ENCODE measurements at places on chromosomes 6 and 20. TPM values are rescaled to one million over a fixed set of nuclear protein-coding genes. Genes with fewer than 3 reads are reported as not detected.

DNA sequence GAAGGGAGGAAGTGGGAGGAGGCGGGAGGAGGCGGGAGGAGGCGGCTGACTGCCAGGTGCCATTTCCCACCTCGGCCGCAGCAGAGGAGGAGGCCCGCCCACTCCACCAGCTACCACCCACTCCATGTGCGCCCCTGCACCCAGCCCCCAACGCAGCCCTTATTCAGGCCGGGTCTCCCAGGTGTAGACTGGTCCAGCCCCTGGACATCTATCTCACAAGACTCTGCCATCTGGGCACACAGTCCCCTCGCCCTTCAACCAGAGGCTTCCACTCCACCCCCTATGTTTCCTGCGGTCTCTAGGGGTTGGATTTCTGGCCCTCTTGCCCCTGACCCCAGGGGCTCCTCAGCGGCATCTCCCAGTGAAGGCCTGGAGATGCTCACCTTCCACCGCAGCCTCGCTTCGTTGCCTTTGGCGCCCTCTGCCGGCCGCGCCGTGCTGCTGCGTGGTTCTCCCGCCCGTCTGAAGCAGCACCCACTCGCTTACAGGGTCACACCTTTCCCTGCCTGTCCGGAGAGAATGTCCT, 32.6 kb upstream of the FAM83D start:
- peak; percentile 95 for DNase-seq

The OR2B6 gene
- total RNA-seq, result not detected

The SAMD3 gene
- 3.7 TPM for total RNA-seq

DNA sequence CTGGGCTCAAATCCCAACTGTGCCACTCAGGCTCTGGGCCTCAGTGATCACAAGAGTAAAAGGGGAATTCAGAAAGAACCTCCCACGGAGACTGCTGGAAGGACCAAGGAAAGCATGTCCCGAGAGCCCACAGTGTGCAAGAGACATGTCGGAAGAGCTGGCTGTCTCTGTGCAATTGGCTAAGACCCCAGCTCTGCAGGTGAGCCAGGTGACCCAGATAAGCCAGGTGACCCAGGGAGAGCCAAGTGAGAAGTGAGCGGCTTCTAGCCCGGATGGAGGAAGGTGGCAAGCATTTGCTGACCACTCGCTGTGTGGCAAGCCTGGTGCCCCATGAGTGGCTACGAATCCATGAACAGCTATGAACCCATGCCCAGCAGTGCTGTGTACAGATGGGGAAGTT, 59.1 kb downstream of the RIPOR3 start:
- DNase-seq, result no peak

GRCh38 chr6:158775832-158776231, 43.3 kb downstream of the EZR start:
- no peak for DNase-seq

- DNase-seq, result no peak
These were observed 25.5 kb downstream of the MCUR1 start for GRCh38 chr6:13788820-13789219.

The SNAP25 gene
- total RNA-seq, result not detected

The OR2H2 gene
- not detected for total RNA-seq

GRCh38 chr20:23179766-23180403, 93.8 kb upstream of the CD93 start:
- DNase-seq, result no peak

DNA sequence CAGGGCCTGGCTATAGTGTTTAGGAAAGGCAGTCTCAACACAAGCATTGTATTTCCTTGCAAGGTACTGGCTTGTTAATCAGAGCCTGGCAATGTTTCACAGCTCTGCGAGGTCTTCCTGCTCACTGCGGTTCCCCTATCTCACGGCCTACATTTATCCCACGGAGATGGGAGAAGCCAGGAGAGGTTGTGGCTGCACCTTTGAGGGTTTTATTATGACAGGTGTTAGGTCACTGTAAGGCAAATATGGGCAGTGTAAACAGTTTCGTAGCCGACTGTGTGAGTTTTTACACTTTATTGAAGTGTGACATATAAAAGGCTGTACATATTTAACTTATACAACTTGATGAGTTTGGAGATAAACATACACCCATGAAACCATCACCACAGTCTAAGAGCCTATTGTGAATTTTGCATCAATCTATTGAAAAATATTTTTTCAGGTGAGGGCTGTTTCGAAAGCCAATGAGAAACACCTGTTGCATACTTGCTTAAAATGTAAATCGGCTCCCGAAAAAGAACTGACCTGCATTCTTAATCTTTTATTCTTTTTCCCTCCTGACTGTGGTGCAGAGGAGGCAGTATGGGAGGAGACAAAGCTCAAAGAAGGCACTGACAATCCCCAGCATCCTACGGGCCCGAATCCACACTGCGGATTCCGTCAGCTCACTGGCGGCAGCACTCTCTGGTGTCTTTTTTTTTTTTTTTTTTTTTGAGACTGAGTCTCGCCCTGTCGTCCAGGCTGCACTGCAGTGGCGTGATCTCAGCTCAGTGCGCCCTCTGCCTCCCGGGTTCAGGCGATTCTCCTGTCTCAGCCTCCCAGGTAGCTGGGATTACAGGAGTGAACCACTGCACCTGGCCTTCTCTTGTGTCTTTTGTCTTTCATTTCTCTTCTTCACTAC, 7.5 kb upstream of the RBM38 start:
- no peak for DNase-seq

- no peak for DNase-seq
These were observed 122.4 kb upstream of the CITED2 start for GRCh38 chr6:139496654-139497344.

- no peak for DNase-seq
These were observed 22.0 kb upstream of the RIPK1 start for GRCh38 chr6:3046295-3046694.

- no peak for DNase-seq
These were observed 54.7 kb downstream of the ELOVL5 start for GRCh38 chr6:53294095-53294494.

DNA sequence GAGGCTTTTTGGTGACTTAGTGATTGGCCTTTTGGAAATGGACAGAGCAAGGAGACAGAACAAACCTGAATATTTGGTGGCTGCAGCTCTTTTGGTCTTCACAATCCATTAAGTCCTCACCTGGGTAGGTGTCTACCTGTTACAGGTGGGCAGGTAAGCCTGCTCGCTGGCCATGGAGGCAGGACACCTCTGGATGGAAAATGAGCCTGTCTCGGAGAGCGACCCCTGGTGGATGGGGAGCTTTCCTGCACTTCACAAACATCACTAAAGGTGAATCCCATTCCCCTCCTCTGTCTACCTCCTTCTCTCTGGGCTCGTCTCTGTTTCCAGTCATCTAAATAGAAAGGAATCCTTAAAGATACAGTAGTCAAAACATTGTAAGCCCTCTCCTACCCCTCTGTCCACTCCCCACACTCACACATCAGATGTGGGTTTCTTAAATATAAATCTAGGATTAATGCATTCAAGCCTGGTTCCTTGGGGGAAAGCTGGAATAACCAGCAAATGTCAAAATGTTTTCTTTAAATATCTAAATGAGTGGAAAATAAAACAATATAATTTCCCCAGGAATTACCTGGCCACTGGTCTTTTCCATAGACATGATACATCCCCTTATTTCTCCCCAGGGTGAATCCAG, 304.9 kb downstream of the CDH26 start:
- DNase-seq, result no peak

- no peak for DNase-seq
These were observed 396.7 kb downstream of the SYNE1 start for GRCh38 chr6:152240436-152240835.

DNA sequence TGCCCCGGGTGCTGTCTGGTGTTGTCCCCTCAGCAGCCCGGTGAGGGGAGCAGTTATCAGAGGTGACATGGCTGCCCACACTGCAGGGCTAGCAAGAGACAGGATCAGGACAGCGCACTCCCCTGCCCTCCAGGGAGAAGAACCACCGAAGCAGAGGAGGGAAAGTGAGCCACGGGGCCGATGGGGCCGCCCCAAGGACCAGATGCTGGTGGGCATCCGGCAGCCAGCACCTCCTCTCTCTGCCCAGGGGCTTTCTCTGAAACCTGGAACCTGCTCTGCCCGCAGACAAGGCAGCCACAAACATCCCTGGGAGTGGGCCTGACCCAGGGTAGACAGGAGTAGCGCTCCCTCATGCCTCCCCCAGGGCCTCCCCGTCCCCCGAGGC, 163.0 kb upstream of the CST7 start:
- peak; percentile 69 for DNase-seq

The PSORS1C2 gene
- not detected for total RNA-seq

GRCh38 chr6:66628917-66629316, 921.9 kb upstream of the EYS start:
- DNase-seq, result no peak

DNA sequence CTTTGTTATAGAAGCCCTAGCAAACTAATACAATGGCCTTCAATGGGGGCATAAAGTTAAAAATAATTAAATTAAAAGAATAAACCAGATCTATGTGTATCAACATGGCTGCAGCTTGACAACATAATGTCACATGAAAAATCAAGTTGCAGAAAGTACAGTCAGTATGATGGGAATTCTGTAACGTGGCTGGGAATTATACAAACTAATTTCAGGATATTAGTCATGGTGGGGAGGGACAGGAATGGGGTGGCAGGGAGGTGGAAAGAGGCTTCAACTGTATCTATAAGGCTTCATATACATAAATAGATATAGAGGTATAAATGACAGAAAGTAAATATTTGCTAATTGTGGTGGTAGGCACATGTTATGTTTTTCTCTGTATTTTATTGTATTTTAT, 107.1 kb downstream of the UNC5CL start:
- DNase-seq, result no peak

The NMBR gene
- not detected for total RNA-seq

DNA sequence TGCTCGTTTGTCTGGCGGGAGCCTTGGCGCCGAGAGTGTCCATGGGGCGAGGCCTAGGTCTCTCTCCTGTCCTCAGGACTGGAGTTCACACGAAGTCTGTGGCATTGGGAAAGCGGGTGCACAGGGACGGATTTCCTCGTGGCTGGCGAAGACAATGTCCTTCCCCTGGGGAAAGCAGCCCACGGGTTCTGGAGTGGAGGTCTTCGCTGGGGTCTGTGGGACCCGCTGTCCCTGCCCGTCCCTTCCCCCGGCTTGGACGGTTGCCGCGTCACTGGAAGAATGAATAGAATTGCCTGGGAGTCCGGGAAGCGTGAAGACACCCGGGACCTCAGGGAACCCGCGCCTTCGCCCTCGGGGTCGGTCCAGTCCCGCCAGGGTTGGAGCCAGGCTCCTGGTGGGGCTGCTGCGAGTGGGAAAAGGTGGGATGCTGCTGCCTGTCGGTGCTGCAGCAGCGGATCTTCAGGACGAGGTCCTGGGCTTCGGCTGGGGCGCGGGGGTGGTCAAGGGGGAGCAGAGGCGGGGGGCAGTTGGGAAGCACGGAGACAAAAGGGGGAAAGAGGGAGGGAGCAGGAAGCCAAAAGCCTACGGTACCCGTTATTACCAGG, 441.8 kb upstream of the DEFB115 start:
- DNase-seq, result no peak

The MCCD1 gene
- not detected for total RNA-seq

DNA sequence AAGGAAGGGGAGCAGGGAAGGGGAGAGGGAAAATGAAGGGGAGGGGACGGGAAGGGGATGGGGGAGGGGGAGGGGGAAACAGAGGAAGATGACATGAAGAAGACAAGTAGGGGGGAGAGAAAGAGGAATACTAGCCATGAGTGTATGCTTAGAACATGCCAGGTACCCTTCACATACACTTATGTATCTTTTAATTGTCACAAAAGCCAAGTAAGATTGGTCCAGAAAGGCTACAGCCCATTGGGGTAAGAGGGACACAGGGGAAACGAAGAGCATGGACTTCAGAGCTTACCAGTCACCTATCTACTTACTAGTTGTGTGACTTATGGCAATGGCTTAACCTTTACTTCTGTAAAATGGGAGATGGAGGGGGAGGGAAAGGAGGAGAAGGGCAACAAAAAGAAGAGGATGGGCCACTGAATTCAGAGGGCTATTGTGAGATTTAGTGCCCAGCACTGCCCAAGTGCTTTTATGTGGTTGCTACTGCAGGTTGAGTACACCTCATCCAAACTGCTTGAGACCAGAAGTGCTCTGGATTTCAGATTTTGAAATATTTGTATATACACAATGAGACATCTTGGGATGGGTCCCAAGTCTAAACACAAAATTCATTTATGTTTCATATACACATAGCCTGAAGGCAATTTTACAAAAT, 90.3 kb downstream of the ARHGAP18 start:
- DNase-seq, result no peak

GRCh38 chr6:26224940-26225847, 138.0 kb downstream of the HFE start:
- no peak for DNase-seq

- DNase-seq, result no peak
These were observed 13.2 kb upstream of the SALL4 start for GRCh38 chr20:51815383-51816076.

DNA sequence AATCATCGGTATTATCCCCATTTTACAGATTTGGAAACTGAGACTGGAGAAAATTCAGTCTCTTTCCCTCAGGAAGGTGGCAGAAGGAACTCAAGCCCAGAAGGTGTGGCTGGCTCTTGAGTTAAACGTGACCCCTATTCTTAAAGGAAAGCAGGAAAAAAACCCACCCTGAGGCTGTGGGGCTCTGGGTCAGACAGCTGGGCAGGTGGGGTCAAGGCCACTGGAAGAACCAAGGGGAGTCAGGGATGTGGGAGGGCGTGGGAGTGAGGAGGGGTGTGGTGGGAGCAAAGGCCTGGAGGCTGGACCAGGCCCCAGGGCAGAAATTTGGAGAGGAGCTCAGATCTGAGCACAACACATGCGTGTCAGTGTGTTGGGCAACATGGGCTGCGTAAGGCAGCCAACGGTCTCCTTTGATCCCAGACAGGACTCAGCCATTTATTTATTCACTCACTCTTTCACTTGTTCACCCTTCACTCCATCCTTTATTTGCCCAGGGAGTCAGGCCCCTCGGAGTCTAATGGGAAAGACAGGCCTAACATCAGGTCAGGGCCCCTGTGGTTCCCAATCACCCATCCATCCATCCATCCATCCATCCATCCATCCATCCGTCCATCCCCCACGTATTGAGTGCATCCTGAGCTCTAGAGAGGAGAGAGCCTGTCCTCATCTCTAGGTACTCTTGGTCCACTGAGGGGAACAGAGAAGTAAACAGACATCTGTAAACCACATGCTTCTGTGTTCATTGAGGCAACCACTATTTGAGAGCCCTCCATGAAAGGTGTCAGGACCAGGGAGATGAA, 165.0 kb downstream of the VEGFA start:
- DNase-seq, result peak; percentile 14

The ASIP gene
- total RNA-seq, result 0.54 TPM
